ENCODE measurements at places on chromosomes 1 and 21.

GRCh38 chr1:185087746-185088145 lies 42.4 kb downstream of the RNF2 start:
- DNase-seq, result no peak

DNA sequence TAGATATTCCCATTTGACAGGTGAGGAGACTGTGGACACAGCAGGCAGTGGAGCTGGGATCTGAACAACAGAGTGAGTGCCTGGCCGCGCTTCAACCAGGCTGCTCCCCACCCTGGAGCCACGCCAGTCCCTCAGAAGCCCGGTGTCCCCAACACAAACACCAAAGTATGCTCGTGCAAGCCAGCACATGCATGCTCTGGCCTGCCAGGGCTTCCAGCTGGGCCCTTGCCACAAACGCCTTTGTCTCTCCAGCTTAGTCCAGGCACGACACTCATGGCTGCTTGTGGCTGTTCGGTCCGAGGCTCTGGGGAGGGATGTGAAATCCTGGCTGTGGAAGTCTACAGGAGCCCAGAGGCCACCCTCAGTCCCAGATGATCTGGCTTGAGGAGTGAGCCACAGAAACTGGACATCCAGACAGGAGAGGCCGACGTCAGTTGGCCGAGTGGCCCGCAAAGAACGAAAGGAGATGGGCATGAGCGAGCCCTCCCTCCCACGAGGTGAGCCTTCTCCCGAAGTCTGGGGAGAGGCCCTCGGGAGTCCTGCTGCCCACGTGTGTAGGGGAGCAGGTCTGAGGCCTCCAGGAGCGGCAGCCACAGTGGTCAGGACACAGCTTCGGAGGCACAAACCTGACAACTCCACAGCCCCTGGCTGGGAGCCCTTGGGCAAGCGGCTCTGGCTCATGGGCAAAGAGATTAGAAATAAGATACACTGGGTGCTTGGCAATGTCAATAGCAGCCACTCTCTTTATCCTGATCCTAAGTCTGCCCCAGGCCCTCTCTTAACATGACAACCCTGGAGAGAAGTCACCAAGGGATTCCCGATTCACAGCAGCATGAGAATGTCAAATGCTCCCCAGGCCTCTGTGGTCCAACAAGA lies 117.1 kb upstream of the IFFO2 start:
- DNase-seq, result no peak

- peak; percentile 62 for DNase-seq
These were observed 48.8 kb downstream of the LAMC2 start for GRCh38 chr1:183234660-183235476.

DNA sequence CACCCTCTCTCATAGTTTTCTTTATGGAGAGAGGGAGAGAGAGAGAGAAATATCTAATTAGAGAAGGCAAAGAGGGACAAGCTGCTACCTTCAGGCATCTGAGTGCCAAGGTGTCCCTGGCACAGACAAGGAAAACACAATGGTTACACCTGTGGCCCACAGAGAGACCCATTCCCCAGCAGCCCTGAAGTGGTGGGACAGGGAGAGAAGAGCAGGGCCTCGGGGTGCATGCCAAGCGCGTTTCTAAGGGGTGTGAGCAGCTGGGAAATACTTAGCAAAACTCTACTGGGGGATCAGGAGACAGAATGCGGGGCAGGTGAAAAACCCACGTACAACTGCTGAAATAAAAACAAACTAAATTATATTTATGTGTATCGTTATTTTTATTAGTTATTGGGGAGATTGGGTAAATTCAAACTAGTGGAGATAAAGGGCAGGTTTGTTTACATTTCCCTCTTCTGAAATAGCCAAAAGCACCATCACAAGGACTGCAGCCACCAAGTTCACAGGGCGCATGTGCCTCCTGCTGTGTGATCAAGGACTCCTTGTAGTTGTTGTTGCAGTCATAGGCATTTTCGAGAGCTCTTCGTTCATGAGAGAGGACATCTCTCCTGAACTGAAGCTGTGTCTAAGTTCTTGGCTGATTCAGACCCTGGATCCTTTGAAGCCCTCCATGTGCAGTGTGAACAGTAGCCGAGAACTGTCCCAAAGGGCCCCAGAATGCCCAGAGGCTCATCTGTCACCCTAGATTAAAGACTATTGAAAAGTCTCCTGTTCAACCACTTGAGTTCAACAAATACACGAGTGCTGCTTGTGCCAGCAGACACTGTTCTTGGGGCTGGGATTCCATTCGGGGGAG lies 737 bp upstream of the SERPINC1 start:
- no peak for DNase-seq

DNA sequence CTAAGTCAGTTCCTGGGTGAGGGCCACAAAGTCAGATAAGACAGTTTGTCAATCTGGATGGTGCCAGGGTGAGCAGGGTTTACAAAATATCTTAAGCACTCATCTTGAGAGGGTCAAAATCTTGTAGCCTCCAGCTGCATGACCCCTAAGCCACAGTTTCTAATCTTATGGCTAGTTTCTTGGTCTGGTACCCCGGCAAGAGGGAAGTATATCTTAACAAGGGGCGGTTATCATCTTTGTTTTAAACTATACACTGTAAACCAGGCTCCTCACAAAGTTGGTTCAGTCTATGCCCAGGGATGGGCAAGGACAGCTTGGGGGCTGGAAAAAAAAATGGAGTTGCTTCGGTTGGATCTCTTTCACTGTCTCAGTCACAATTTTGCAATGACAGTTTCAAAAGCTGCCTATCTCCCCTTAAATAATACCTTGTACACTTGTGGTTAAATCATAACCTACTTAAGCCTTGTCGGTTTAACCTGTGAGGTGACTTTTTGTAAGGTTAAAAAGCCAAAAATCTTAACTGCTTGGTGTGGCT lies 7.8 kb upstream of the CD46 start:
- DNase-seq, result no peak

DNA sequence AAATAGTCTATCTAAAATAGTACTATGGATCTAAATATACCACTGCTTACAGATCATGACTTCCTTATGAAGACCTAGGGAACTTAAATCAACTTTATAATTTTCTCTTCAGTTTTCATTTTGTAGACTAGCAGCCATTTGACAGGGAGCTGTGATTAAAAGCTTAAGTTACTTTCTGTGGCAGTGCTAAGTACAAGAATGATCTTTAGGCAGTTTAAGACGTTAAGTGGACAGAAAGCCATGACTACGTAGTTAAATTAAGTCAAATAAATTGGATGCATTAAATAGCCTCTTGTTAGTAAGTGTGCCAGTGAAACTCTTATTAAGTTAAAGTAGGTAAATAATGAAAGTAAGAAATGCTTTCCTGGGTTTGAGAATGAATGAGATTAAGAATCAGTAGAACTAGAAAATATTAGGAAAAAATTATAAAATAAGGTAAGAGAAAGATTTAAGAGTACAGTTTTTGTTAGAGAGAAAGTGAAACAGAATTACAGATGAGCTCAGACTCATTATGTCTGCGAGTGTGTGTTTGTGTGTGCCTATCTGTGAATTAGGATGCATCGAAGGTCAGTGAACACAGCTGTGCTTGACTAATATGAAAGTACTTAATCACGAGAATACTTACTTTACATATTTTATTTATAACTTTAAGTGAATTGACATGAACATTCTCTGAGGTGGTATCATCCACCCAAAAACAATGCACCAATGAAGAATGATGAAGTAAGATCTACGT lies 336.9 kb downstream of the KCNT2 start:
- DNase-seq, result no peak

DNA sequence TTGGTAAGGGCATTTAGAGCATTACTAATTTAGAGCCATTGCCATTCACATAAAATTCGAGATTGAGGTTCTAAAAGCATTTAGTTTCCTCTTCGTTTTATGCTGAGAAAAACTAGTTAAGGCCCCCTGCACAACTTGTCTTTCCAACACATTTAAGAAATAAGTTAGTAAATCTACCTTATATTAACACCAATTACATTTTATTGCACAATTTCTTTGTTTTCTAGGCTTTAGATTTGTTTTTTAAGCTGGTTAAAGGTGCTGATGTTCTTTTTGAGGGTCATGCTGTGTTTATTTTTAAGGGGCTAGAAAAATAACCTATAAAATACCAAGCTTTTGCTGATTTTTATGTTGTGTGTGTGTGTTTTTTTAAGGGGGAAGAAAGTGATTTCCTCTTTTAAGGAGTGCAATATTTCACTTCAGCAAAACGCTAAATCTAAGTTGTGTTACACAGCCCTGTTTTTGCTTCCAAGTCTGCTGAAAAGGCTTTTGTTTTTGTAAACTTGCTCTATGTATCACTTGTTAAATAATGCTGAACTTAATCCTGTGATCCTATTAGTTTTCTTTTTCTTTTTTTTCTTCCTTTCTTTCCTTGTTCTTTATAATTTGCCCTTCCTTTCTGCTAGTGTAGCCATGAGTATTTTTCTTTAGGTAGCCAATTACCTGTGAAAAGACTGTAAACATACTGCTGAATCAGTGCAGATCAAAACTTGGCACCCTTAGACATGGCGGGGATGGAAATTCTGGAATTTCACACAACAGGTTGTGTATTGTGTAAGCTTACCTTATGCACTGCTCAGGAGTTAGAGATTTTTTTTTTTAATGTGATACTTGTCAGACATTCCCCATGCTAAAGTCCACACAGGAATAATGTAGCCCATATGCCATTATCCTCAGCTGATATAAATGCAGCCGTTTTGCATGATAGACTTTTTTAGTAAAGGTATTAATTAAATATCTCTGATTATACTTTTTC lies 1.5 kb downstream of the CEPT1 start:
- no peak for DNase-seq

All from left renal pelvis (tissue), 4 donors.